ENCODE measurements at places on chromosomes 12 and 14.

DNA sequence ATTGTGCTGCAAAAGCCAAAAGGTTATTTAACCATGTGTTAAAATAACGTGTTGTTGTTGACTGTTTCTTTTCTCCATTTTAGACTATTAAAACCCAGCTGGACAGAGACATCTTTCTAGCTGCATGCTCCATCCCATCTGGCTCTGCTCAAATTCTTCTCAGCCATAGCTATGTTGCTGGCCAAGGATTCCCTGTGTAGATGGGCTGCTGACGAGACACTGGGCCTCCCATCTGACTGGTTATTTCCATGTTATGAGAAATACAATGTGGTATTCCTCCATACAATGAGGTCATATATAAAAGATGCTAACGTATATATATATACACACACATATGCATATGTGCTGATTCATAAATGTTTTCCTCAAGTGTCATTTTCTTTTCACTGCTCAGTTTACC, 30.1 kb downstream of the MED13L start:
- DNase-seq = no peak

DNA sequence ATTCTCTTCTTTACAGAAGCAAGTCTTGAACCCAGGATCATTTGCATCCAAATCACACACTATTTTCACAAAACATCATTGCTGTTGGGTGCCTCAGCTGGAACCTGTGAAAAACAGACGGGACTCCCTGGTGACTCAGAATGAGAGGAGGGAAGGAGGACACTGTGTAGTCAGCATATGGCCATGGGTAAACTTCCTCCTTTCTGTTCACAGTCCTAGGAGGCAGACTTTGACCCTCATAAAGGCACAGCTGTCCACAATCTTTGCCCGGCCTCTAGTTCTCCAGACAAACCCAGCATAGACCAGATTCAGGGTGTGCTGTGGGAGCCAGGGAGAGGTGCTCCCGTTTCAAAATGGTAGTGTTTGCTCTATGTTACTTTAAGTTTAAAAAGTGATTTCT, 62.0 kb downstream of the DYRK2 start:
- DNase-seq = peak; percentile 37

- DNase-seq = no peak
Observed at GRCh38 chr14:68736471-68736871, 56.4 kb downstream of the ZFP36L1 start.

GRCh38 chr14:70350078-70350477, 9.4 kb downstream of the COX16 start:
- no peak for DNase-seq

GRCh38 chr12:89470741-89471509, 53.7 kb downstream of the GALNT4 start:
- DNase-seq = no peak

DNA sequence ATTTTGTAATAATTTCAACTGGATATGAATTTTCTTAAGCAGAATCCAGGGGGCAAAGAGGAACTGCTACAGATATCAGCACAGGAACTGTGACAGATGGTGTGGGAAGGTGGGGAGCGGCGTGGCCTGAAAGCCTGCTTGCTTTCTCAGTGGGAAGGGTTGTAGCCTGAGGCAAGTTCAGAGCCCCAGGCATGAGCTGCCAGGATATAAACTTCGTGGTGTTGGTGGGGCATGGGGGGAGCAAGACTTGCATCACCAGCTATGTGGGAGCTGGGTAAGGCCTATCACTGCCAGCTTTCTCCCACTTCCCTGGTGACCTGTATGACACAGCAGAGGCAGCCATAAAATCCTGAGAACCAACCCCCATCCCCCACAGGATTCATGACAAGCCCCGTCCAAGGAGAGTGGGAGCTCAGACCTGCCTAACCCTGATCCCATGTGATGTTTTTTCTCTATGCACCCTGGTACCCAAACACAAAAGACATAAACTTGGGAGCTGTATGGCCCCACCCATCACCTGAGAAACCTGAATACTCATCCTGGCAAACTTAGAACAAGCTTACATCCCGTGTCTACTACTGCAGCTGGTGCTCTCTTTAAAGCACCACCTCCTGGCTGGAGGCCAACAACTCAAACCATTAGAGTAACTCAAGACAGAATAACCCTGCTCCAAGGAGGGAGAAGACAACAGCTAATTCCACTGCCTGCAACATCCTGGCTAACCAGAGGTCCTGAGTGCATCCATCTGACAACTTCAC, 16.5 kb downstream of the CLEC1A start:
- no peak for DNase-seq

DNA sequence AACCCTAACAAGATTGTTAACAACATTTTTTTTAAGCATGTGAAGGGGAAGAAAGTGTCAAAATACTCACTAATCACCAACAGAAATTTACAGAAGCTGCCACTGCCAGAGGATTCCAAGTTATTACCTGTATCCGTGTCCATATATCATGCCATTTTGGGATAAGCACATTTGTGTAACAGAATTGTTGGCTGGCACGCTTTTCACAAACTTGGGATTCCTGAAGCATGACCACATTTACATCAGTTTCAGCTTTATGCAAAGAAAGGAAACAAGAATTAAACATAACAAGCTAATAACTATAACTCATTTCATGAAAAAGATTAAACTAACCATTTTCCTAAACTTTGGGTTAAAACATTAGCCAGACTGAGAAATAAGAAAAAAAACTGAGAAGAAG, 5.9 kb downstream of the NEMP1 start:
- no peak for DNase-seq

DNA sequence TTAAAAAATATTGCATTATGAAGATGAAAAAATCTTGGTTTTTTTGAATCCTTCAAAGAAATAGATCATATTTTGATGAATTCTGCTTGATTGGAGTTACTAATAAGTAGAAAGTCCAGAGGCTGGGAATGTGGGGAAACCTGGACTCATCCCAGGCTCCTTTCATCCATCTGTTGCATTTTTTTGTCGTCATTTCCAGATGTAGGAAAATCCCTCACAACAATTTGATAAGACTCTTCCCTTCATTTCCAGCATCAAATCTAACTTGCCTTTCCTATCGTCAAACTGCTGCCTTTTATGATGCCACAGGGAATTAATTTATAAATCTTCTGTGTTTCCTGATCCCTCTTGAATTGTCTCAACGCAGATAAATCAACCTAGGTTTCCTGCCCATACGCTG, 211.6 kb downstream of the FBXL14 start:
- no peak for DNase-seq

DNA sequence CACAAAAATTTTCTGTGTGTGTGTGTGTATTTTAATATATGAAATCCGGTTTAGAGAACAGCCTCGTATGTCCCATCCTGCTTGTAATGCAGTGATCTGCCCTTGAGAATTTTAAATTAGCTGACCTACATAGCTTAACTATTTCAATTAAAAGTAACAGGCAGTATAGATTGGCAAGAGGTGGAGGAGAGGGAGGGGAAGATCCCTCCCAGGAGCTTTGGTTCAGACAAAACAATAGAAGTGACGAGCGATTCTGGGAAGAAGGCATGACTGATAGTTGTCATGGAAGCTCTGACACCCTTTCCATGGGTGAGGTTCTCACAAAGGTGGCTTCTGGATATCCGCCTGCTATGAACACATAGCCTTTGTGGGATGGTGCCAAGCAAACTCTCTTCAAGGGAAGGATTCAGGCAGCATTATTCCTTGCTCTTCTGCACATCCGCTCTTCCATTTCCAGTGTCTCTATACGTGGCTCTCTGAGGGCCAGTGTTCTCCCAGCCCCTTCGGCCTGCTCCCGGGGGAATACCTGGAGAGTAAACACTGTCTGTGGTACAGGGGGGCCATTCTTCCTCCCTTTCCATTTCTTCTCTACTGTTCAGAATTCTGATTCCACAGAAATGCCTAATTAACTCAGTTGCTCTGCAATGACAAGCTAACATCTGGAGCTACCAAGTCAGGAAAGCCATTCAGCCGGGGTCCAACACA, 182.0 kb downstream of the CACNA1C start:
- DNase-seq = no peak

DNA sequence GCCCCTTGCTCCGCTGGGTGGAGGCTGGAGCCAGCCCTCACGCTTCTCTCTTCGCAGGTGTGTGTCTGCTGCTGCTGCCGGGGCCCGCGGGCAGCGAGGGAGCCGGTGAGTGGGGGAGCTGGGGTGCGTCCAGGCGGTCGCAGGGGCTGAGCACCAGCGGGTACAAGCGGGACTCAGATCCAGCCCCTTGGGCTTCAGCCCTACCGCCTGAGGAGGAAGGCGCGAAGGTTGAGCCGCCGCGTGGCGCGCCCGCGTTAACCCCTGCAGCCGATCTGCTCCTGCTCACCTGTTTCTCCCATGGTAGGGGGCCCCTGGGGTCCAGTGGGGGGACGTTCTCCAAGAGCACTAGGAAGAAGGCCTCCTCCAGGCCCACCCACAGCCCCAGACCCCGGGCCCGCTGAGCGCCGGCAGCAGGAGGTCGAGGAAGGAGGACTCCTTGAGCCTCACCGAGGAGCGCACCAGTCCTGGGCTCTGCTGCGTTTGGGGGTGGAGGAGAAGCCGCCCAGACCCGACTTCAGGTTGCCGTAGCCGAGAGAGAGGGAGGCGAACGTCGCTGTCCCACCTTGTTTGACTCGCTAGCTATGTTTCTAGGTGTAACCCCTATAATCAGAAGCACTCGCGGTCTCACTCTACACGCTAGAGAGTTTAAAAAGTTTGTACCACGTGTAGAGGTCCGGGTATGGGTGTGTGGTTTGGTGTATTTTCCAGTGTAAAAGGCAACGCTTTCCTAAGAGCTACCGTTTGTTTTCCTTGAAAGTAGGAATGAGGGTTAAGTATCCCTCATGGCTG, 834 bp downstream of the COCH start:
- no peak for DNase-seq

DNA sequence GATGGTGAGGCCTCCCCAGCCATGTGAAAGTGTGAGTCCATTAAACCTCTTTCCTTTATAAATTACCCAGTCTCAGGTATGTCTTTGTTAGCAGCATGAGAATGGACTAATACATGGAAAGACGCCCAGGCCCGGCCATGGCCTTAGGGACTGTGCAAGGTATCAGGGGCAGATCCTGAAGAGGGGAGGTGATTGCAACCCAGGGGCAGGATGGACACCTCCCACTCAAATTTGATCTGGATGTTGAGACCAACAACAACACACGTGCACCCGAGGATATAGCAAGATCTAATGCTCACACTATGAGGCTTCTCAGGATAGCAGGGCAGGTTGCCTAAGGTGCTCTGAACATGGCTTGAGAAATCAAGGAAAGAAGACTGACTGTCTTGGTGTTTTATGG, 13.5 kb upstream of the SERPINA4 start:
- no peak for DNase-seq

DNA sequence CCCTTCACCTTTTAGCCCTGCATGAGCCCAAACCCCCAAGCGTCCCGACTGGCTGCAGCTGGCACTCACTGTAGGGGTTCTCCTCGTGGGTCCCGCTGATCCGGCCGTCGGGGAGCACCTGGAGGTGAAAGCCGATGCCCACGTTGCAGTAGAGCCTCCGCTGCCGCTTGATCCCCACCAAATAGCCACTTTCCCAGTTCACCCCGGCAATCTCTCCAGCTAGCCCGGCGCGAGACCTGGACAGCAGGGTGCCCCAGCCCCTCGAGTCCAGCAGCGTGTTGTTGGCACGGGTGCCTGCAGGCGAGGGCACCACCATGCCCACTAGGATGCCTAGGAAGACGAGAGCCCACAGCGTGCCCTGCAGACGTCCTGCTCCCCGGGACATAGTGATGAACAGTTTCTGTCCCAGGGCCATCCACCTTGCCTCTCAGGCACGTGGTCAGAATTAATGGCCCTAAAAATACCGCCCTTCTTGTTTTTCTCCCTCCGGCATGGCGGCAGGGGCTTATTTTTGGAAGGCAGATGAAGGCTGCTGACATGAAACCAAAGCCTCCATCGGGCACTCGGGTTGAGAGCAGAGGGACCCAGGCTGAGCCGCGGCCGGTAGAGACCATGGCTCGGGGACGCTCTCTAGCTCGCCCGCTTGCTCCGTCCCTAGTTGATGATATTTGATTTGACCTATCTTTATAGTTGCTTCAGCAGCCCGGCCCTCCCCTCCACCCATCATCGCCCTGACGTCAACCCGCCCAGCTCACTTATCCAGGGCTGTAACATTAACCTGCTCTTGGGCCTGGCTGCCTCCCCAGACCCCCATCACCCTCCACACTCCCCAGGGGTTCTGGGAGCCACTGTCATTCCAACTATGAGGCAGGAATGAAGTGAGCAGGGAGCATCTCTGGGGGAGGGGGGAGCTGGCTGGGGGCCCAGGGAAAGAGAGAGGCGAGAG, at the start of gene FGF6:
FGF6 (minus strand) TSS at position 660 of the 946 bp plus-strand sequence; CDS start at position 415, 245 bp downstream.
- no peak for DNase-seq

DNA sequence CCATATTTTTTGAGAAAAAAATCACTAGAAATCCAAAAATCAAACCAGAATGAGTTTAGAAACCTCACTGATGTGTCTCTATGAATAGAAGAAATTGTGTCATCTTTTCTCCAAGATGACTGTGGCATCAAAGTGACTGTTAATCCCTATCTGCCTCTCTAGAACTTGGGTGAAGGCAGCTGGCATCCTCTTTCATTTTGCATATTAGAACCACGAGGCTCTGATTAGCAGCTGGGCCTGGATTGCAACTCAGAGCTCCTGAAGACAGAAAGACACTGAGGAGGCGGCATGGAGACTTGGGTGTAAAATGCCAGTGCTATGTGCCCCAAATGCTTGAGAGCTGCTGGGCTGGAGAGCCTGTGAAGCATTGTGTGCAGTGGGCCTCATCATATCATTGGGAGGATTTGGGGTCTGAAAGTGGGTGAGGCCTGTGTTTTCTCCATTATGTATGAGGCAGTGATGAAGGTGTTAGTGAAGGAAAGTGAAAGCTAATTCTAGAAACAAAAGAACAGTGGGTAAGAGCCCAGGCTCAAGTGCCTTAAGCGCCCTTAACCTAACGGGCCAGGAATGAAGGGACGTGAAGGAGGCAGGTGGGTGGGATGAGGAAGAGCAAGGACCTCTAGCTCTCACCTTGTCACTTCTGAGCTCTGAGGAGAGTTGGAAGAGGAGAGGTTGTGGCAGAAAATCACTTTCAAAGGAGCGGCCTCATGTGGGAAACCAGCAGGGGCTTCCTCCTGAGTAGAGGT, 26.2 kb downstream of the NKX2-8 start:
- DNase-seq = no peak

DNA sequence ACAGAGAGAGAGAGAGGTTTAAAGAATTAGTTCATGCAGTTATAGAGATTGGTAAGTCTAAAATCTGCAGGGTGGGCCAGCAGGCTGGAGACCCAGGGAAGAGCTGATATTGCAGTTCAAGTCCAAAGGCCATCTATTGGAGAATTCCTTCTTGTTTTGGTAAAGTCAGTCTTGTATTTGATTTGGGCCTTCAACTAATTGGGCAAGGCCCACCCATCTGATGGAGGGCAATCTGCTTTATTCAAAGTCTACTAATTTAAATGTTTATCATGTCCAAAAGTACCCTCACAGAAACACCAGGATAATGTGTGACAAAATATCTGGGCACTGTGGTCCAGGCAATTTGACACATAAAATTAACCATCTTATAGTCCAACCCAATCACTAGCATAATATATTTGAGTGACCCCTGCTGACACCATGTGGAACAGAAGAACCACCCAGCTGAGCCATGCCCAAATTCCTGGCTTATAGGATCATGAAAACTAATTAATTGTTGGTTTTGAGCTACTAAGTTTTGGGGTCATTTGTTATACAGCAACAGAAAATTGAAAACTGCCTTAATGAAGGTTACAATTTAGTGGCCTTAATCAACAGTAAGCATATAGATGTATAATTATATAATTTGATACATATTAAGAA, 109.1 kb upstream of the PLXNC1 start:
- DNase-seq = no peak

- no peak for DNase-seq
Observed at GRCh38 chr12:30825341-30825740, 70.6 kb upstream of the CAPRIN2 start.
